ENCODE measurements at places on chromosomes 2 and 18.

DNA sequence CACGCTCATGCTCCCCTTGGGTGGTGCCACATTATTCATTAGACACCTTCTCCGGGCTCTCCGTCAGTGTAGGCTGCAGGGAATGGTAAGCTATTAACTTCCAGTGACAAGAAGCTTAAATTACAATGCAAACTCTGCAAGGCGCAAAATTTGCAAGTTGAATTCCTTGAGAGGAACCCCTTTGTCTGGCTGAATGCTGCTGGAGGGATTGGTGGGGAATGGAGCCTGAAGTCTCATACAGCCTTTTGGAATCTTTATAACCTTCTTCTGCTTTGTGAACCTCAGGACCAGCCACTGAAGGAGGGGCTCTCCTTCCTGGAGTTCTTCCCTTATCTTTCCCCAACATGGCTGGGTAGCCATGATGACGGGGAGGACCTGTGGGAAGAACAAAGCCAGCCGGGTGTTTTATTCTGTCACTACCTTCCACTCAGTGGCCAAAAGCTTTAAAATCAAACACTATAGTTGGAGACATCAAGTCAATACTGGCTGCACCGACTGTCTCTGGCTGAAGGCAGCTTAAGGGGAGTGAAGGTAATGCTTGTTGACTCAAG, 220.9 kb upstream of the EPHA4 start:
- DNase-seq = no peak

- no peak for DNase-seq
Observed at GRCh38 chr2:164617466-164617865, 3.8 kb downstream of the GRB14 start.

DNA sequence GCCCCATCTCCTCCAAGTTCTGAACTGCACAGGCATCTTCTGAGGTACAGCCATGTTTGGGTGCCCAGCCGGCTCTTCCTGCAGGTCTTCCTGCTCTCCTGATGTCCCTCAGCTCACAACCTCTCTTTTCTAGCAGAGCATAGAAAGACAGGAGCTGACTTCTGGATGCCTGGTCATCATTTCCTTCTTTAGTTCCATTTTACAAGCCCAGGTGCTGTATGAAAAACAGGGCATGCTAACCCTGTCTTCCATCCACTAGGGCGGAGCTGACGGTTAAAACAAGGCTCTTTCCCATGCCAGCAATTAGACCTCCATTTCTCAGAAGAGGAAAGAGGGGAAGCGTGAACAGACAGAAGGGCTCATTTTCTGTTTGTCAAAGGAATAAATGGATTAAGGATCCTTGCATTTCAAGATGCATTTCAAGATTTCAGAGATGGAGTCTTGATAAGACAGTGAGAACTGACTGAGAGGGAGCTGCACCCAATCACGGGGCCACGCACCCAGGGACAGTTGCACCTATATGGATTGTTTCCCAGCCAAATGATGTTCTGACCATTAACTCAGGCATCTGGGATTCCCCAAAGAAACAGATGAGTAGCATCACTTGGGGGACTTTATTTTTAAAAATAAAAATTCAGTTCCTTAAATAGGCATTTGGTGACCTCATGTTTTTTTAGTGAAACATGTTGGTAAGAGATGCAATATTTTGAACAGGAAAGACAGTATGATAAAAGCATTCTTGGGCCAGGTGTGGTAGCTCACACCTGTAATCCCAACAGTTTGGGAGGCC, 45.8 kb upstream of the EML6 start:
- no peak for DNase-seq

- no peak for DNase-seq
Observed at GRCh38 chr2:207897541-207898353, 127.6 kb downstream of the PLEKHM3 start.

DNA sequence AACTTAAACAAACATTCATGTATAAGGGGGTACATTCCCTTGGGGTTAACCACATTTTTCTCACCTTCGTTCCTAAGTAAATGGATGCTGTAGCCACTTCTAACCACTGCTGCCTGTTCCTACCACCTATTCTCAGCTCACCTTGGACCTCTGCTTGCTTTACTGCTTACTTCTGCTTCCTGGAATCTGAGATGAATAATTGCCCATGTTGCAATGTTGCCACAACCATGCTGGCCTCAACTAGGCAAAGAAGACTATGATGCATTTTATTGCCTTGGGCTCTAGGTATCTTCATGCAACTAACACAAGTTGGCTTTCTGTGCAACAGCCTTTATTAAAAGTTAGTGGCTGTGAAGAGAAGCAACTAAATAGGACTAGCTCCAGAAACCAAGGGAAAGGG, 106.3 kb upstream of the TCF4 start:
- no peak for DNase-seq

DNA sequence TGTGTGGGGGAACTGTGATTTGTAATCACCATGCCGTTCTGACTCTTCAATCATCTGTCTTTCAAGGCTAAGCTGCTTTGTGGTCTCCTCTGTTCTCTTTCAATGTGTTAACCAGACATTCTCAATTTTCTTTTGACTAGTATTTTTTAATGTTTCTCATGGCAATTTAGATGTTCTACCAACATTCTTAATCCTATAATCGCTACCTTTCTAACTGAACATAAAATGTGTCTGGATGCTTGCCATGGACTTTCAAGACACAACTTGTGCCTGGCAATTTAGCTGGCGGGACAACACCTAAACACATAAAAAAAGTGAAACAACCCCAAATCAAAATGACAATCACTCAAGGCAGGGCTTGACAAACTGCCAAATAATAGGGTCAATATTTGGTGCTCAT, 135.0 kb upstream of the ACKR3 start:
- no peak for DNase-seq

- no peak for DNase-seq
Observed at GRCh38 chr2:217414429-217414828, 554.6 kb upstream of the TNP1 start.

DNA sequence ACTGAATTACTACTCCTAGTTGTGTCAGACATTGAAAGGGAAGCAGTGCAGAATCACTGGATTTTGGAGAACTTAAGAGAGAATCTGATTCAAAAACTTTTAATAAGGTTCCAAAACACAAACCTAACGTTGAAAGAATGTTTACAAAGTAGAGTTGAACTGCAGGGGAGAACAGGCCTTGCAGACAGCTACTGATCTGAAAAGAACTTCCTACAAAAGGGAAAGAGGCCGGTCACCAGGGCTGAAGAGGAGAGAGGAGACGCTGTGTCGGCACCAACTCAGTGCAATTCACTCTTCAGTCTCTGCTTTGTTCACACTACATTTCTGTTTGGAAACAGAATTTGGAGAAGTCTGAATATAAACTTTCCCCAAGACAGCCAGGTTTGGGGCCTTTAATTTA, 124.0 kb downstream of the GAREM1 start:
- no peak for DNase-seq

DNA sequence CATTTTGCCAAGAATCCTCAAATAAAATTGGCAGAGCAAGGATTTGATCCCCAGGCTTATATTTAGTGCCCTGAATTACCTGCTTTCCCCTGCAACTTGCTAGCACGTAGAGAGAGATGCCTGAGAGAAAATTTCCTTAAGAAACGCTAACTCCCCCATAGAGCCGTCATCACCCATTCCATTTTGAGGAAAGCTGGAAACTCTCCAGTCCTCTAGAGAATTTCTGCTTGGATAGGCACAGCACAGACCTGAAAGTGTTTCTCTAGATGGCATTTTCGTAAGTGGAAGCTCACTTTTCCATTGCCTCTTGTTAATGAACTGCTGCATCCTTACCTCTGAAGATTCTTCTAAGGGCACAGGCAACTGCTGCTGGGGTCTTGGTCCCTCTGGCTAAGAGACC, 277.8 kb upstream of the SIX2 start:
- no peak for DNase-seq

- no peak for DNase-seq
Observed at GRCh38 chr2:203451011-203451410, 84.1 kb downstream of the RAPH1 start.

DNA sequence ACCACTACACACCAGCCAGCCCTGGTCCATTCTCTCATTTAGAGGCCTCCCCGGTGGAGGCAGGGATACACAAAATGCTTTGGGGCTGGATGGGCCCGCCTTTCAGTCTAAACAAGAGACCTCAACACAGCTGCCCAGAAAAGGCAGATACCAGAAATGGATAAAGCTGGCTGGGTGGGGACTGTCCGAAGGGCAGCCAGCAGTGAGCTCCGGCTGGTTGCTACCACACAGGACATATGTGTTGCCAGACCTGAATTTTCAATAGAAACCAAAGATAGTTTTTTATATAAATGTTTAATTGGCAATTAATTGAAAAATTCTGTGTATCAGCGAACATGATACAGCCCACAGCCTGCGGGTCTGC, 1.4 kb downstream of the GPBAR1 start:
- DNase-seq = no peak

DNA sequence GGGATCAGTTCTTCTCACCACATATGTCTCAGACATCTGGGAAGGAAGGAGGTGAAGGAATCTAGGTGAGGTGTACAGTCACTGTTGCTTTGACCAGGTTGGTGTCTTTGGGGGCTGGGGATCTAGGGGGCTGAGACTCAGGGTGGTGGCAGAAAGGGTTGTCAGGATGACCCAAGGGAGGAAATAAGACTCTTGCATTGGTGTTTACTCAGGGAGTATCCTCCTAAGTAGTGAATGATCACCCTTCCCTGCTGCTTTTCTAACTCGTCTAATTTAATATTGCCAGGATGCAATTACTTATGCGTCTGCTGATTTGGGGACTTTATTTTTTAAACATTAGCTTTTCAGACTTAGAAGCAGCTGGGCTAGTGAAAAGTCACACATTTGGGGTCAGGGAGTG, 127.8 kb upstream of the SIX3 start:
- no peak for DNase-seq

DNA sequence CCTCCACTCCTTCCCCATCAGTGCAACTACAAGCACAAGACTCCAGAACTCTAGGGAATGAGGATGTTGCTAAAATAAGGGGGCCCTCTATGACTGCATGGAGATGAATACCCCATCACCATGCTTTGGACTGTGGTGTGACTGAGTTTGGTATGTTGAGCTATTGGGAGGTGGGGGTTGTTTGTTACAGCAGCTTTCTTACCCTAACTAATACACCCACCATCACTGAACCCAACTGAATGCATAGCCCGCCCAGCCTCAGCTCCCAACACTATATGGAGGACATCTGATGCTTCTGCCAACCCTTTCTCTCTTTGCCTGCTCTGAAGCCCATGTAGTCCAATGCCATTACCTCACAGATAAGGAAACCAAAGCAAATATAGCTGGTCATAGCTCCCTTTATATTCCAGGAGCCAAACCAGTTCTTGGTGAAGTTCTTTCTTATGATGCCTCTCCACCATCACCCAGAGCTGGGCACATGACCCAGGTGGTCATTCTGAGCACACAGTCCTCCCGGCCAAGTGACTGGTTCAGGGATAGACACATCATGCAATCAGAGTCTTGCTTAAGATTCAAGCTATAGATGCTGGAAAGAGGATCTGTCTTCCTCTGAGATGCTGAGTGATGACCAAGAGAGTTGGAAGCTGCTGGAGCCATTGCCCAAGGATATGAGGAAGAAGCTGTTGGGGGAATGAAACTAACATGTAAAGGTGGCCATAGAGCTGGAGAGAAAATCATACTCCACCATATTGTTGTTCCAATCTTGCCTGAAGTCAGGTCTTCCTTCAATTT, 155.6 kb upstream of the HAAO start:
- DNase-seq = no peak

GRCh38 chr2:206521115-206521514, 77.8 kb downstream of the ADAM23 start:
- DNase-seq = no peak

- DNase-seq = no peak
Observed at GRCh38 chr2:137467246-137467862, 496.9 kb upstream of the HNMT start.

- no peak for DNase-seq
Observed at GRCh38 chr2:141517852-141518421, 612.9 kb downstream of the LRP1B start.

DNA sequence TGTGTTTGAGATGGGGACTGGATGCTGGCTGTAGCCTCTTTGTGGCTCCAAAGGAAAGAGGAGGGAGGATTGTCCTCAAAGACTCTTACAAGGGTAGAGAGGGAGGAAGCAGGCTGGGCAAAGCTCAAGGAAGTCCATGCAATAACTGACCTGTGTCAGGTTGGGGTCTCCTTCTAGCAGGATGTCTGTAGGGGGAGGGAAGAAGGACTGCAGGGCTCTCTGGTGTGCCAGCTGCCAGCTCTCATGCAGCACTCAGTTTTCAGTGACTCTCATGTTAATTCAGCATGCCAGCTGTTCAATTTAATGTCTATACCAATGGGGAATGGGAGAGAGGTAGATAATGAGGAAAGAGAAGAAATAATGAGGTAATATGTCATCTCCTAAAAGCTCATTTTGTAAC, 85.3 kb upstream of the RANBP2 start:
- DNase-seq = no peak

GRCh38 chr2:19225126-19225525, 133.3 kb downstream of the OSR1 start:
- no peak for DNase-seq

- DNase-seq = peak; percentile 33
Observed at GRCh38 chr2:216084547-216084946, 2.8 kb downstream of the TMEM169 start.

GRCh38 chr2:56465491-56465890, 281.7 kb downstream of the CCDC85A start:
- DNase-seq = no peak

DNA sequence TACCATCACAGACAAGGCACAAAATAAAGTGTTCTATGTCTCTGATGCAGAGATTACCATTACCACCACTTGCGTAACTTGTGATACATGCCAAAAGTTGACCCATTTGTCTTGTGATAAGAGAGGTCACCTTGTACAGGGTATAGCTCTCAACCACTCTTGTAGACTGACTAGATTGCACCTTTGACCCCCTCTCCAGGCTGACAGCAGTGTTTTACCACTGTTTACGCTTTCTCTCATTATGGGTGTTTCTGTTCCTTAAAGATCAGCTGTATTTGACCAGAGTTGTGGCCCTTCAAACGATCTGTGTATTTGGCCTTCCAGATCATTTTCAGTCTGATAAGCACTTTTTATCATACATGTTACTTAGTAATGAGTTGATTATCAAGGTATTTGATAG, 215.7 kb upstream of the HNMT start:
- no peak for DNase-seq
